COR-L47 (cell line): ENCODE measurements at places on chromosomes 4 and X.
A peak's percentile ranks its signal among the peaks of the same experiment; 100 is the strongest.

- DNase-seq: no peak
Observed at GRCh38 chr4:158484173-158484885, 37.4 kb upstream of the RXFP1 start.

DNA sequence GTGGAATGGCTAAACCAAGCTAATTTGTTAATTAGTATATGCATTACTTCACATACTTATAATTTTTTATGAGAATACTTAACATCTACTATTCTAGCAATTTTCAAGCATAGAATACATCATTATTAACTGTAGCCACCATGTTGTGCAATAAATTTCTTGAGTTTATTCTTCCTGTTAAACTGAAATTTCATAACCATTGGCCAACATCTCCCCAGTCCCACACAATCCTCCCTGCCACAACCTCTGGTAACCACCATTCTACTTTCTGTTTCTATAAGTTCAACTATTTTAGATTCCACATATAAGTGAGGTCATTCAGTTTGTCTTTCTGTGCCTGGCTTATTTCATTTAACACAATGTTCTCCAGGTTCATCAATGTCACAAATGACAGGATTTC lies 208.5 kb downstream of the PPP4R3C start:
- DNase-seq: no peak

DNA sequence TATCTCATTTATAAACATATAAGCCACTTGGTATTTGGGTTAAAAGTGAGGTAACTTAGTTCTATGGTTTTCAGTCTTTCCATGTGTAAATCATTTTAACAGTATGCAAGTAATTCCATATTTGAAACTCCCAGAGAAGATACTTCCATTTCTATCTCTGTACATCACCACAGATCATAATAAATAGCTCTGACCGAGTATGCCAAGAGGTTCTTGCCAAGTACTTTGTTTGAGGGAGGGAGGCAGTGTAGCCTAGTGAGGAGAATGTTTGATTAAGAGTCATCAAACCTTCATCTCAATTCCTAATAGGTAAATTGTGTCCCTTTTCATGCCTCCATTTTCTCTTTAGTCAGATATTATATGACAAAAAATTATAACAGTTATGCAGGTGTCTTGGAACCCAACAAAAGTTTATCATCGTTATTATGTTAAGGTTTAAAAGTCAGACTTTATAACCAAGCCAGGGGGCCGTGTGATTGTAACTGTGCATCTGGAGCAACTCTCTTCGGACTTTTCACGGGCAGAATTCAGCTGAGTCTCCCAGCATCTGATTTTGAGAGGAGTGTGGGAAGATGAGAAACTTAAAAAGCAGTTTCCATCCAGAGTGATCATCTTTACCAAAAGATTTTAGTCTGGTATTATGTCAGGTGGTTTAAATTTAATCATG lies 123.8 kb downstream of the ANK2 start:
- no peak for DNase-seq

DNA sequence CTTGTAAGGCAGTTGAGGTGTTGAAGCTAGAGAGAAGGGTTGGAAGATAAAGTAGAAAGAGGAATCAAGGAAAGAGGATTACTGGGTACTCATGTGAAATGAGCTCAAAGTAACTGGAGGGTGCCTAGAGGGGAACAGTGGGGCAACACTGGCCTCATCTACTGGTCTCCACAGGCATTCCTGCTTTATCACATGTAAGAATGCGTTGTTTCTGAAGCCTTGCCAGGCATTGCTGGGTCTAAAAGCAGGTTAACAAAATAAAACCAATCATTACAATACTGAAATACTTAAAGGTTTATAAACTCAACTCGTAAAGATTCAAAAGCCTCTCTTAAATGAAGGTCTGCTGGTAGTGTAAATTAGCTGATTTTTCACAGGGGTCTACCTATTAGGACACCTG lies 96.0 kb downstream of the FANCB start:
- DNase-seq: no peak

DNA sequence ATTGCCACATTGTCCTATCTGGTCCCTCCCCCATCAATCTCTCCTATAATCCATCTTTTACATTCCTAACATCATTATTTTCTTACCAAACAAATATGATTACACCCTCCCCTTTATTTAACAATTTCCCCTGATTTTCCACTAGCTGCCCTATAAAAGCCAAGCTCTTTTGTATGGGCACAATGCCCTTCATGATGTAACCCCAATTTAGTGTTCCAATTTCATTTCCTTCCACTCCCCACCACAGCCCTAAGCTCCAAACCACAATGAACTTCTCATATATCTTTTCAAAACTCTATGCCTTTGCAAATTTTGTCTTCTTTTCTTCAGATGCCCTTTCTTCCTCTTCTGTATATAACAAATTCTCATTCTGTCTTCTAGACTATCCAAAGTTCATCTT lies 39.5 kb upstream of the PTPN13 start:
- DNase-seq: no peak

GRCh38 chr4:123870216-123870876 lies 473.8 kb downstream of the SPRY1 start:
- DNase-seq: no peak

GRCh38 chr4:17206829-17207801 lies 304.8 kb downstream of the QDPR start:
- peak; percentile 82 for DNase-seq

- no peak for DNase-seq
Observed at GRCh38 chr4:6732441-6733357, 16.7 kb downstream of the BLOC1S4 start.

- no peak for DNase-seq
Observed at GRCh38 chr4:3263876-3264193, 14.9 kb downstream of the MSANTD1 start.

GRCh38 chr4:172986114-172986513 lies 182.5 kb upstream of the GALNT7 start:
- DNase-seq: no peak

GRCh38 chr4:40848251-40848650 lies 98.5 kb downstream of the NSUN7 start:
- DNase-seq: peak; percentile 96

- no peak for DNase-seq
Observed at GRCh38 chr4:63049726-63050125, 1359.5 kb downstream of the TECRL start.

GRCh38 chrX:36961590-36961989 lies 46.6 kb upstream of the FAM47C start:
- DNase-seq: peak; percentile 11

DNA sequence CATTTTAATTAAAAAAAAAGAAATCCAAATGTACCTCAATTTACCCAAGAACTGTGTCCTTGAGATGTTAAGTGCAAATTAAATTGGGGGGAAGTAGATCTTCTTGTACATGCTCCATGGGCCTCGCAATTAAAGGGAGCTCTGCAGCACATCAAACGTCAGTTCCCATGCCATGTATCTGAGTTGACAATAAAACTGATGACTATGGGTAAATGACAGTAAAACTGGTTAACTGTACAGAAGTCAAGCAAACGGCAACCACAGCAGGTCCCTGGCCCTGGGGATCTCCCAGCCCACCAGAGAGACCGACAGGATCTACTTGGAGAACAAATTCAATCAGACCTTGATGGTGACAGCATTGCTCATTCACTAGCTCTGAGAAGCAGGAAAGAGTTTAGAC lies 32.8 kb upstream of the XPNPEP2 start:
- DNase-seq: no peak

DNA sequence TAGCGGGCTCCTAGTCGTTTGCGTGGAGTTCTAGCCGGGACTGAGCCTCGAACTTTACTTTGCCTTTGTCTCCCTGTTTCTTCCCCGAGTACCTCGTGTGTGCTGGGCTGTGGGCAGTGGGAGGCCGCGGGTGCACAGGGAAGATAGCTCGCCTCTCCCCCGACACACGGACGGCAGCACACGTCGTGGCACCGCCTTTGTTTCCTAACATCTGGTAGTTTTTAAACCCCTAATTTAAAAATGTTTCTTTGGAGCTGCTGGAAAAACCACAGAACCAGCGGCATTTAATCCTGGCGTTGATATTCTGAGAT lies 866 bp downstream of the RBM46 start:
- DNase-seq: no peak

GRCh38 chr4:185394568-185395237 lies 1.0 kb downstream of the LRP2BP start:
- DNase-seq: no peak

DNA sequence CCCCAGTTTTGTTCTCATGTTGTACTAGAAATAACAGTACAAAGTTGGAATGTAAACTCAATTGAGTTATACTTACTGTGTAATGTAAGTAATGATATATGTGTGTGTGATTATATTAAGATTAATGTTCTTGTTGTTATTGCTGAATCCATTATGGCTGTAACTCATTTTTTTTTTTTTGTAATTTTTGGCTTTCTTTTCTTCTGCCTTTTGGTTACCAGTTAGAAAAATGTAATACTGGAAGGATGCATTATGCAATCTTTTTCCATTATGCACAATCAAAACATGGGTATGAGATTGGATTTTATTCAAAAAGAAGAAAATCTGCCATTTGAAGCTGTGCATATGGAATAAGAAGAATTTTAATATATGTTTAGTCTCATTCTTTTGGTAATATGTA lies 34.0 kb downstream of the BANK1 start:
- no peak for DNase-seq

DNA sequence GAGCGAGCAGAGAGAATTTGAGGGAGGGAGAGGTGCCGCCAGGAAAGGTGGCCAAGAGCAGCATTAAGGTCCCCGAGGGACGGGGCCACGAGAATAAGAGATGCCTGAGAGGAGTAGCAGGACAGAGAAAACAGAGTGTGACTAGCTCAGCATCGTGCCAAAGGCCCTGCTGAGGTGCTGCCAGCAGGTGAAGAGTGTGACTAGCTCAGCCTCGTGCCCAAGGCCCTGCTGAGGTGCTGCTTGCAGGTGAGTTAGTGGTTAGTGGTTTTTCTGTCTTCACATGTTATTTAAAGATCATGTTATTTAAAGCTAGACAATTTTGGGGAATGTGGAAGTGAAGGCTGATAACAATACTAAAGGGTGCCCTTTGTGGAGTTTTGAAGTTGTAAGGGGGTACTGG lies 464.5 kb upstream of the FAT1 start:
- DNase-seq: no peak

DNA sequence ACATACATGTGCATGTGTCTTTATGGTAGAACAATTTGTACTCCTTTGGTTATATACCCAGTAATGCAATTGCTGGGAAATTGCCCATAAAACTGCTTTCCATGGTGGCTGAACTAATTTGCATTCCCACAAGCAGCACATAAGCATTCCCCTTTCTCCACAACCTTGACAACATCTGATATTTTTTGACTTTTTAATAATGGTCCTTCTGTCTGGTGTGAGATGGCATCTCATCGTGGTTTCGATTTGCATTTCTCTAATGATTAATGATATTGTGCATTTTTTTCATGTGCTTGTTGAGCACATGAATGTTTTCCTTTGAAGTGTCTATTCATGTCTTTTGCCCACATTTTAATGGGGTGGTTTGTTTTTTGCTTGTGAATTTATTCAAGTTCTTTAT lies 166.0 kb downstream of the TMEM47 start:
- DNase-seq: no peak

DNA sequence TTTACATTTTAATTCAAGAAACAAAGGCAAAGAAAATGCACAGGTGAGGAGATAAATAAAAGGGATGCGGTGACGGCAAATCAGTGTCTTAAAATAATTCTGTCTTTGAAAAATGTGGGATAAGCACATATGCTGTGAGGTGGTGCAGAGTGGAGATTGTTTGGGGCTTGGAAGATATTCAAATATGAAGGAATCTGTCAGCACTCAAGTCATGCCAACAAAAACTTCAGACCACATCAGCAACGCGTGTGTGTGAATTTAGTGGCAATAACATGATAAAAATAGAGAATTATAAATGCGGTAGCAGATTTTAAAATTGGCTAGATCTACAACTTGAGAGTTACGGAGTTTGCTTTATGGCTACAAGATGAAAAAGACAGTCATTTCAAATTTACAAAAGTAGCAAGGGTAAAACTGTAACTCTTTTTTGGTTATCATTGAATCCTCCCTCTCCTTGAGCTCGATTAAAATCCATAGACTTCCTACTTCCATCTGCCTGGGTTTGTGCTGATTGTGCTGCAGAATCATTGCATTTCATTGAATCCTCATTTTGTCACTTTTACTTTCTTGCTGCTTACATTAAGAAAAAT lies 71.5 kb upstream of the VCX2 start:
- no peak for DNase-seq

DNA sequence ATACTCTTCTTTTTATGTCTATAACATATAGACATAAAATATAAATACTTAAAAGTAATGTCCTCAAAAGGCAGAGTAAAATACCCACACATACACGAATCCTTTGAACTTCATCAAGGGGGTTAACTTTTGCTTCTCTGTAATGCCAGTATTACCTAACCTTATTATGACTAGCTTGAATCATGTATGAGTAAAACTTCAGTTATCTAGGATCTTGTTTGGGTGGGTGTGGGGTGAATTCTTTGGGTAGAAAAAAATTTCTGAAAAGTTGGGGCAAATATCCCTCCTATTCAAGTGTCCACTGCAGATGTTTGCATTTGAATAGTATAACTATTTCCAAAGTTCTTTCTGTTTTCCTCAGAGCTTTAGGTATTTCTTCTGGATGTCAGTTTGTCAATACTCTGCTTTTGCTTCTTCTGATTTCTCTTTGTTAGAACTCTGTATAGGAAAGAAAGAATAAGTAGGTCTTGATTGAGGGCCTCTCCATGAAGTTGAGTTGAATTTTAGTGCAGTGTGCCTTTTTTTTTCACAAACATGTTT lies 173.8 kb downstream of the ADGRL3 start:
- no peak for DNase-seq

- no peak for DNase-seq
Observed at GRCh38 chr4:154004507-154005170, 215.8 kb upstream of the SFRP2 start.

- DNase-seq: no peak
Observed at GRCh38 chr4:185341841-185342240, 53.9 kb downstream of the LRP2BP start.

- peak; percentile 49 for DNase-seq
Observed at GRCh38 chr4:150209140-150209829, 131.0 kb downstream of the DCLK2 start.

GRCh38 chr4:3009422-3009821 lies 46.1 kb downstream of the GRK4 start:
- DNase-seq: no peak

GRCh38 chr4:176641237-176641636 lies 151.5 kb downstream of the VEGFC start:
- DNase-seq: no peak

GRCh38 chr4:53653484-53654053 lies 62.3 kb upstream of the LNX1 start:
- DNase-seq: peak; percentile 68

DNA sequence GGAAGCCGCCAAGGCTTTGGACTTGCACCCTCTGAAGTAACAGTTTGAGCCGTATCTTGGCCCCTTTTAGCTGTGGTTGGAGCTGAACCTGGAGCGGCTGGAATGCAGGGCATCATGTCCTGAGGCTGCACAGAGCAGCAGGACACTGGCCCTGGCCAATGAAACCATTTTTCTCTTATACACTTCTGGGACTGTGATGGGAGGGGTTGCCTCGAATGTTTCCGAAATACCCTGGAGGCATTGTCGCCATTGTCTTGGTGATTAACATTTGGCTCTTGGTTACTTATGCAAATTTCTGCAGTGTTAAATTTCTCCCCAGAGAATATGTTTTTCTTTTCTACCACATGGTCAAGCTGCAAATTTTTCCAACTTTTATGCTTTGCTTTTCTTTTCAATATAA lies 137.2 kb downstream of the MAGEC1 start:
- no peak for DNase-seq
